Myocyte (in vitro differentiated cells): ENCODE measurements at places on chromosomes 11 and 22. TPM values are rescaled to one million over a fixed set of nuclear protein-coding genes. Genes with fewer than 3 reads are reported as not detected.

UBQLN3 gene
- total RNA-seq = 0.05 and 0.16 TPM in 2 replicates

PRG3 gene
- not detected in 2 replicates for total RNA-seq

HBG2 gene
- not detected in 2 replicates for total RNA-seq

TCF20 gene
- 10.9 and 11.5 TPM in 2 replicates for total RNA-seq

CYP2D6 gene
- not detected in 2 replicates for total RNA-seq

OR8G1 gene
- total RNA-seq = not detected in 2 replicates

MMP8 gene
- total RNA-seq = not detected in 2 replicates

HTATIP2 gene
- 33.9 and 34.9 TPM in 2 replicates for total RNA-seq

SCGB1A1 gene
- total RNA-seq = not detected in 2 replicates

RIC3 gene
- not detected in 2 replicates for total RNA-seq

SYCE3 gene
- total RNA-seq = not detected in 2 replicates

TESMIN gene
- total RNA-seq = not detected in 2 replicates

TNNI2 gene
- 429 and 432 TPM in 2 replicates for total RNA-seq

NRIP3 gene
- 7.0 and 13.5 TPM in 2 replicates for total RNA-seq

KDM4D gene
- total RNA-seq = 0.88 and 1.6 TPM in 2 replicates

ALG9 gene
- 27.8 and 33.0 TPM in 2 replicates for total RNA-seq

LMNTD2 gene
- 0.31 and 0.78 TPM in 2 replicates for total RNA-seq

MMP1 gene
- 0.10 and 0.94 TPM in 2 replicates for total RNA-seq

BTG4 gene
- total RNA-seq = not detected in 2 replicates

OR51B4 gene
- total RNA-seq = not detected in 2 replicates

MEI1 gene
- 0.08 TPM in 1 of 2 replicates, not detected in the other for total RNA-seq

CNTF gene
- 1.7 and 3.0 TPM in 2 replicates for total RNA-seq

TMPRSS5 gene
- total RNA-seq = 0.48 and 0.99 TPM in 2 replicates

MS4A4A gene
- total RNA-seq = not detected in 2 replicates

GGTLC3 gene
- 0.52 TPM in 1 of 2 replicates, not detected in the other for total RNA-seq

SYT7 gene
- 6.0 and 13.9 TPM in 2 replicates for total RNA-seq

FDXACB1 gene
- 0.99 and 1.8 TPM in 2 replicates for total RNA-seq

SERPIND1 gene
- total RNA-seq = not detected in 2 replicates

RASSF10 gene
- not detected in 2 replicates for total RNA-seq

AIFM3 gene
- total RNA-seq = 0.13 TPM in 1 of 2 replicates, not detected in the other

CLCF1 gene
- total RNA-seq = 3.3 and 6.8 TPM in 2 replicates

NUP50 gene
- 17.9 and 20.9 TPM in 2 replicates for total RNA-seq

OR10A2 gene
- not detected in 2 replicates for total RNA-seq

CTTN gene
- 197 and 201 TPM in 2 replicates for total RNA-seq

CFAP300 gene
- total RNA-seq = 4.2 and 5.4 TPM in 2 replicates

DCHS1 gene
- 0.73 and 0.78 TPM in 2 replicates for total RNA-seq

EIF3M gene
- 645 and 675 TPM in 2 replicates for total RNA-seq

CCDC88B gene
- 0.94 and 1.6 TPM in 2 replicates for total RNA-seq

ACR gene
- total RNA-seq = not detected in 2 replicates

PITPNM1 gene
- total RNA-seq = 24.8 and 34.6 TPM in 2 replicates

NRGN gene
- not detected in 2 replicates for total RNA-seq

OR9Q1 gene
- not detected in 2 replicates for total RNA-seq

RAG1 gene
- total RNA-seq = 2.6 and 5.6 TPM in 2 replicates

ALDH3B1 gene
- 36.6 and 68.4 TPM in 2 replicates for total RNA-seq

DKK3 gene
- total RNA-seq = 234 and 270 TPM in 2 replicates

MCHR1 gene
- total RNA-seq = 0.94 and 2.1 TPM in 2 replicates

RFPL3 gene
- not detected in 2 replicates for total RNA-seq

NPAS4 gene
- not detected in 2 replicates for total RNA-seq
